Non-pigmented ciliary epithelial cell (primary cell): ENCODE measurements at places on chromosomes 16 and 17.

GRCh38 chr16:15907863-15908478 is 19.6 kb upstream of the CEP20 start:
- no peak for DNase-seq

DNA sequence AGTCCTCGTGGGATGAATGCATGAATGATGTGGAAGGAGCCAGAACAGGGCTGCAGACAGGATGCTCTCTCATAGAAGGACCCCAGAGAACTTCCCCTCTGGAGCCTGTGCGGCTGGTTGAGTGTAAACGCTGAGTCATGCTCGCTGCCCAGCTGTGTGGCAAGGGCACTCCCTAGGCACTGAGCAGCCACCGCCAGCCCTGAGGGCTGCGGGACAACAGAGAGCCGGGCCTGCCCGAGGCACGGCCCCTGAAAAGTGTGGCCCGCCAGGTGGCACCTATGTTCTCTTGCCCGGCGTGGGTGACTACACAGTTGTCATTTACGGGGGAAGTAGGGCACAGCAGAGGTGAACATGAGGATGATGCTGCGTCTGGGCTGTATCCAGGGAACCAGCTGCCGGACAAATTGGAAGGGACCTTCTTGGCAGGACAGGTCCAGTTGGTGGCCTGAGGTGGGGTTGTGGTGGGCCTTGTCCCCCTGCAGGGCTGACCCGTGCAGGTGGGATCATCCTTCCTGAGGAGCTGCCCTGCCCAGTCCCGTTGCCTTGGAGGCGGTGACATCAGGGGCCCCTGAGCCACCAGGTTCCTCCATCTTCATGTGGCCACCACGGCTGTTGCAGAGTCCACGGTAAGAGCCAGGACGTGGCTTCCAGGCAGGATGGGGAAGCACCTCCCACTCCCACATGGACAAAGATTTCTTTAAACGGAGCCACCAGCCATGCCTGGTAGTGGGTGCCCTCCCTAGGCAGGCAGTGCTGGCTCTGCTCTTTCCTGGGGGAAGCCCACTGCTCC is 94.8 kb upstream of the CBX4 start:
- DNase-seq: no peak

GRCh38 chr16:9258423-9259051 is 167.1 kb downstream of the HAPSTR1 start:
- no peak for DNase-seq

GRCh38 chr17:50194140-50194933 is 7.1 kb downstream of the COL1A1 start:
- DNase-seq: no peak

GRCh38 chr16:29854520-29855100 is 8.4 kb downstream of the CDIPT start:
- no peak for DNase-seq
